NCI-H2081 treated with DMSO at 0.1 percent for 48 hours (cell line): ENCODE measurements at places on chromosomes 2 and 18.

GRCh38 chr2:131132729-131133128, 27.6 kb downstream of the PLEKHB2 start:
- no peak for DNase-seq

GRCh38 chr2:113178069-113178746, 4.4 kb downstream of the PSD4 start:
- DNase-seq = no peak

GRCh38 chr2:43399515-43400264, 173.3 kb upstream of the ZFP36L2 start:
- DNase-seq = no peak

GRCh38 chr2:147623328-147623727, 221.5 kb upstream of the ACVR2A start:
- DNase-seq = no peak

GRCh38 chr2:233256048-233256447, 4.6 kb downstream of the ATG16L1 start:
- no peak for DNase-seq

DNA sequence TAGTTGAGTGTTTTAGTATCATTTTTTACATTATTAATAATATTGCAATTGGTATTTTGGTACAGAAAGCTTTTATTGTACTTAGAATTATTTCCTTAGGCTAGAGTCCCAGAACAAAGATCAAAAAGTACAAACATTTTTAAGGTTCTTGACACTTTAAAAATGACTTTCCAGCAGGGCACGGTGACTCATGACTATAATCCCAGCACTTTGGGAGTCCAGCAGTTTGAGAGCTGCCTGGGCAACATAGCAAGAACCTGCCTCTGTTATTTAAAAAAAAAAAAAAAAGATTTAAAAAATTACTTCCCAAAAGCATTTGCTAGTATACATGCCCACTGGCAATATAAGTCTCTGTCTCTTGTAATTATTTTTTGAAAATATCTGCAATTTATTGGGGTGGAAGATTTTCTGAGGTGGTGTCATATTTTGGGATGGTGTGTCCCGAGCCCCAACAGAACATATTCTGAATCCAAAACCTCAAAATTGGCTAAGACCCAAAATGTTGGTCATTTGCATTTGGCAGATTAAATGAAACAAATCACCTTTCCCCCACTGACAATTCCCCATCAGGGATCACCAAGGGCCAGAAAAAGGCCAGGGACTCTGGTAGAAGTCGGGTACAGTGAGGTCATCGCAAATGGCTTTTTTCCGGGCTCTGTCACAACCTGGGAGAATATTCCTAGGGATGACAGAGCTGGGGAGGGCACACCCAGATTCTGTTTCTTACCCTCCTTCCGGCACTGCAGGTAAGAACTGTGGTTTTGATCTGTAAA, 42.1 kb downstream of the NIFK start:
- DNase-seq = no peak

GRCh38 chr2:140835079-140835478, 1295.7 kb downstream of the LRP1B start:
- DNase-seq = no peak

DNA sequence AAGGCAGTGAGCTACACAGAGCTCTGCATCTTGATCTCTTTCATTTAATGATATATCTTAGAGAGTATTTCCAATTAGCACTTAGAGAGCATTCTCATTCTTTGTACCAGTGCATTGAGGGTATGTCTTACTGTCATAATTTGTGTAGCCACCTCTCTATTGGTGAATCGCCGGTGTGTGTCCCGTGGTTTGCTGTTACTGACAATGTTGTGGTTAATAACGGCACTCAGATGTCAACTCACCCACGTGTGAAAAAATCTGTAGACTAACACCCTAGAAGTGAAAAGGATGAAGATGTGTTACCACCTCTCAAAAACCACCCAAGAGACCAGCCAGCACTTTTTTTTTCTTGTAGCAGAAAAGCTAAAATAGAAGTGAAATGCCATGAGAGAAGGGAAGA, 37.1 kb downstream of the TEX51 start:
- no peak for DNase-seq

DNA sequence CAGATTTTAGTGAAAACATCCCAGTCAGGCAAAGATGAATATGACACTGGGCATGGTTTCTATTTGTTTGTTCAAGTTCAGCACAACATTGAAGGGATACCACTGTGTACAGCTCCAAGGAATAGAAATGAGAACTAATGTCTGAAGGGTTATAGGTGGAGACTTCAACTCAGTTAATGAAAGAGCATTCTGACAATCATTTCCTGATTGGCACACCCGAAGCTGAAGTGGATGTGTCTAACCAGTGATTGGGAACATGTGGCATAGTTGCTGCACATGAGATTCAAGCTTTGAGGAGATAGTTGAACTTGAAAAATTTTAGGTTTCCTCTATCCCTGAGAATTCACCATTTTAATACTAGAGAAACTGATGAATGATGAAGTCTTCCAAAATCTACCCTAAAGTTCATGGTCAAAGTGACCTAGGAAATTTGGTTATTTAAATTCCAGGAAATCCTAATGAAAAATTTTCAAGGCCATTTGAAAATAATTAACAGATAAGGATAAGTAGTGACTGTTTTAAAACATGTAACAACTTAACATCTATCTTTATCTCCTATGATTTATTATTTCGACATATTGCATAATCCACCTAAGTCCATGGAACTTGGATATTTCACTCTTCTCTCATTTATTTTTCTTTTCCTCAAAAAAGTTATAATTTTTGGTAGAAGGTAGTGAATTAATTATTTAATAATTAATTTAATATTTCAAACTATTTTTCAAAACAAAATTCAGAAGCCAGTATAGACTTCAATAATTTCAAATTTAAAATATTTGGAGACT, 38.0 kb downstream of the SLC9A4 start:
- DNase-seq = no peak

DNA sequence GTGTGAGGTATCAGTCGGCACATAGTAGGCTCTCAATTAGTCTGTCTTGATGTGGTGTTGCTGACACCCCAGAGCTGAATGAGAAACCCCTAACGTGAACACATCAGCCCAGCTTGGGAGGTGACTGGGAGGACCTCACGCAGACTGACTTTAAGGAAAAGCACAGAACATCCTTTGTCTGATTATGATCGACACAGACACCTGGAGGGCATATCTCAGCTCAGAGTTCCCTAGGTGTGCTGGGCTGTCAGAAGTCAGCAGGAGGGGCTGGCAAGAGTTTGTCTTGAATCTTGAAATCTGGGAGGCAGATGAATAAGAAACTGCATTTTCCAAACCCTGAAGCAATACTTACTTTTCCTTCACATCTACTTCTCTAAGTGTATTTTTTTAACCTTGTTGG, 16.8 kb upstream of the MYCN start:
- DNase-seq = no peak

DNA sequence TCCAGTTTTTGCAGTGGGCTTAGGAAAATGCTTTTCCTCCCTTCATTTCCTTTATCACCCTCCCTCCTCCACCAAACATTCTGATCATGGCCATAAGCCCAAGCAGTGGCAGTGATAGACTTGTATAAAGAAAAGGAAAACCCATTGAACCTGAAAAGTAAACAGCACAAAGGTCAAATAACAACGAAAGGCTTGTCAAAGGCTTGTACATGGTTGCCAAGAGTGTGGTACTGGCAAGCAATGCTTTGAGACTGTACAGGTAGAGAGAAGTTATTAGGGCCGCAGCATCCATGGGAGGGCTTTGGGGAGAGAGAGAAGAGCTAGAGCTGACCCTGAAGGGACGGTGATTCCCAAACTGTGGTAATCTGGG, 2.1 kb upstream of the VWA3B start:
- DNase-seq = no peak

DNA sequence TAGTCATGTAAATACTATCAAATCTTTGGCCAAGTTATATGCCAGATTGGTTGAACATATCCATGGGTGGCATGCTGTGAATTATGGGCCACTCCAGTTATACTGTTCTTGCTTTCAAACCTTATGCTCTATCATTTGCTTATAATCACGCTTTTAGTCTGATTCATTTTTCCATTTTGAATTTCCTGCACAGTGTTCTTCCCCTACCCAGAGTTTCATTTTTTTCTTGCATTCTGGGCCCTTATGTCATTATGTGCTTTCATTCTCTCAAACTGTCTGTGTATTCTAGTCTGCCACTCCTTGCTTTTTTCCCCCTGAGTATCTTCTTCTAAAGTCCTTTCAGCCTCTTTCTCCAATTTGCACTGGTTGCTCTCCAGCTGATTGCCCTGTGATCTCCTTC, 364.1 kb downstream of the ARHGAP15 start:
- no peak for DNase-seq

GRCh38 chr2:108305901-108306300, 17.2 kb downstream of the SULT1C2 start:
- no peak for DNase-seq

- no peak for DNase-seq
Observed at GRCh38 chr2:8594731-8595427, 87.0 kb upstream of the ID2 start.

- DNase-seq = no peak
Observed at GRCh38 chr2:42771546-42772153, 7.7 kb upstream of the OXER1 start.

DNA sequence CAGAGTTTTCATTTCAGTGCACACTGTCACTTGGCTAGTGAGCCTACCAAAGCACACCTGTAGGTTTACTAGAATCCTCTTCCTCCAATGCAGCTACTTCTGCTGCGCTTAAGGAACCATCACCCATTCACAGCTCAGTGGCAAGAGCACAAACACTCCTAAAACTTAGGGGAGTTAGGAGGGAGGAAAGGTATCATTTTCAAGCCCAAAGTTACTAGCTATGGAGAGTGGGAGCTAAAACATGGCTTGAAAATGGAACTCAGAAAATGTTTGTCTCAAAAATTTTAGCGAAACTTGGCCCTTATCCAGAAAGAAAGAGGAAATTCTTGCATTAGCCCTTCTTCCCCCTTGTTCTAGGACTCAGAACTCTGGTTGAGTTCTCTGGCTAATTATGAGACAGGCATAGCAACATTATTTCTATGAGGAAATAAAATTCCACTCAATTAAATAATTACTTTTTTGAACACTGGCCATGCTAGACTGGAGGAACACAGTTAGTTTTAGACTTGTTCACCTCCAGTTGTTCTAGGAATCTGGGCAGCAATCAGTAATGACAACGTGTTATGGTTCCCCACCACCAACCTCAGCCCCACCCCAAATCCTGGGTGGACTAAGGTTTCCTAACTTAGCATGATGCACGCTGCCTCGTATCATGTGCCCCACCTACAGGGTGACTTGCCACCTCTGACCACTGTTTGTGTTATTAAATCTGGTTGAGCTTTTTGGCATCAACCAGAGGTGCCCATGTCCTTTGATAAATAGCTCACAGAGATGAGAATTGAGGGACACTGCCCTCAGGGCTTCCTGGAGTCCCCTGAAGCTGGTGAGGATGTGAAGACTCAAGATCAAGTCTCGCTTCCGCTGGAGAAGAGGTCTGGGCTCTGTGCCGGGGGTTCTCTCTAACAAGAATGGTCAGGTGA, 32.8 kb downstream of the LPIN2 start:
- DNase-seq = no peak

GRCh38 chr2:74297391-74297790, 45.8 kb downstream of the SLC4A5 start:
- no peak for DNase-seq

GRCh38 chr2:146267093-146267492, 1577.7 kb upstream of the ACVR2A start:
- no peak for DNase-seq

DNA sequence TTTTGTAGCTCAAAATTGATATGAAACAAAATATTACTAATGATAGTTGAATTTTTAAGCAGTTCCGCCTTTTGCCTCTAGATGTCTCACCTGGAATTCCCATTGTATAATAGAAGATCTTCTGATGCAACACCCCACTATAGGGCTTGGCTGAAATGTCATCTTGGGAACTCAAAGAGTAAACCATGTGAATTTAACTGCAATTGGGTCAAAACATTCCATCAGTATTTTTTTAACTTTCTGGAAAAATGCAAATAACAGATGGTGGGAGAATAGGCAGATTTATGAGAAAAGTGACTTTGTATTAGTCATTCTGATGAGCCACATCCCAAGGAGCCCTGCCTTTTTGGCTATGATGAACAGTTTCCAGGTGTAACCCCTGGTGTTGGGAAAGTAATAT, 489.9 kb downstream of the NYAP2 start:
- DNase-seq = no peak

DNA sequence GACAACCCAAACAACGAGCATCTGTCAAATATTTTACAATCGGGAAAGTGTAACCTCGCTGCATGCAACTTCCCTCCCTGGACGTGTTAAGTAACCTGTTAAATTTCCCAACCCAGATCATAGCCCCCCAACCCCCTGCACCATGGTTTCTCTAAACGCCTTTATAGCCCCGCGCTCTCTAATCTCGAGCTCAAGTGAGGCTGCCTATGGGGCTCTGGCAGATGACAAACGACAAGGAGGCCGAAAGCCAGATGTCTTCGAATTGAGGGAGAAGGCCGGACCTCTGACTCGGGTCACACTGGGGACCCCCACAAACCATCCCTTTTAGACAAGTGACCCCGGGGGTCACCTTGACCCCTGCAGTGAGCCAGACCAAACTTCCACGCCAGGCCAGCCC, 526 bp downstream of the COX7A2L start:
- DNase-seq = no peak

DNA sequence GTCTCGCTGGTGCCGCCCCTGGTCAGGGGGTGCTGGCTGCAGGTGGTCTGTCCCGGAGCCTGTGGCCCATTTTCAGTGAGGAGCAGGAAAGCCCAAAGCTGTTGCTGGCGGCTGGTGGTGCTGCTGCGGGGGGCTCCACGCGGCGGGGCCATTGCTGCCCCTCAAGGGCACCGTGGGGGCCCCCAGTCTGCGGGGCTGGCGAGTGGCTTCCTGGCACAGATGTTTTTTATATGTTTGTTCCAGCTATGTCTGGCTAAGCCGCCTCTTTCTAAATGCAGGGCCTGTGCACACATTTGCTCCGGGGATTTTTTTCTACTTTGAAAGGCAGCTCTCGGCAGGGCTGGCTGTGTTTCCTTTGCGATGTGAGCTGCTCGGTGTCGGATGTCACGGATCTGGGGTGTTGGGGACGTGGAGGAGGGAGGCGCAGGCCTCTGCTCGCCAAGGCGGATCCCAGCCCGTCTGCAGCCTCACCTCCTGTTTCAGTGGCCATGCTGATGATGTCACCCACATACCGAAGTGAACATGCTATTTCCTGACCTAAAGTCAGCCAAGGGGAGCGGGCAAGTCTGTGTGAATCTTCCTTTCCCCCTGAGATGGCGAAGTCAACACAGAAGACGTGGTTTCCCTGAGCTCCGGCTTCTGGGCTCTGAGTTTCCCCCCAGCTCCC, 112.0 kb upstream of the CTDP1 start:
- no peak for DNase-seq

GRCh38 chr2:190722061-190722759, 73.3 kb downstream of the NAB1 start:
- DNase-seq = no peak

- no peak for DNase-seq
Observed at GRCh38 chr2:157872791-157873190, 3.3 kb downstream of the ACVR1 start.

DNA sequence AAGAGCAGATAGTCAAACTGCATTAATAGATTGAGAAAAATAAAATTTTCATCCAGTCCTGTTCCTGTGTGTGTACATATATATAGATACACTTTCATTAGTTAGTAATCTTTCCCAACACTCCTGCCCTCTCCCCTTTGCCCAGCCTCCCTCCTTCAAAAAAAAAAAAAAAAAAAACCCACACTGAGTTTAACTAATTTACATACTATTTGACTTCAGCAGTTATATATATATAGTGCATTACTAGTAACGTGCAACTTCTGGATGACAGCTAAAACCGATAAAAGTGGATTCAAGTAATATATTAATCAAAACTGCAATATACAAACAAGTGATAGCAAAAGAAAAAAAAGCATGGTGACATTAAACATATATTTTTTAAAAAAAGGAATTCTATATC, 1.4 kb downstream of the FIGN start:
- DNase-seq = no peak

- DNase-seq = no peak
Observed at GRCh38 chr2:132715386-132716351, 45.7 kb upstream of the LYPD1 start.
